ENCODE measurements at places on chromosomes 7 and 10.

GRCh38 chr7:2894118-2894940 is 50.2 kb upstream of the GNA12 start:
- no peak for DNase-seq

GRCh38 chr7:55160539-55160938 is 141.7 kb downstream of the EGFR start:
- DNase-seq: no peak

GRCh38 chr10:42543840-42544372 is 94.5 kb downstream of the ZNF33B start:
- no peak for DNase-seq

GRCh38 chr10:112914288-112914952 is 35.6 kb upstream of the TCF7L2 start:
- DNase-seq: no peak

GRCh38 chr7:151790095-151790829 is 86.7 kb downstream of the PRKAG2 start:
- no peak for DNase-seq

DNA sequence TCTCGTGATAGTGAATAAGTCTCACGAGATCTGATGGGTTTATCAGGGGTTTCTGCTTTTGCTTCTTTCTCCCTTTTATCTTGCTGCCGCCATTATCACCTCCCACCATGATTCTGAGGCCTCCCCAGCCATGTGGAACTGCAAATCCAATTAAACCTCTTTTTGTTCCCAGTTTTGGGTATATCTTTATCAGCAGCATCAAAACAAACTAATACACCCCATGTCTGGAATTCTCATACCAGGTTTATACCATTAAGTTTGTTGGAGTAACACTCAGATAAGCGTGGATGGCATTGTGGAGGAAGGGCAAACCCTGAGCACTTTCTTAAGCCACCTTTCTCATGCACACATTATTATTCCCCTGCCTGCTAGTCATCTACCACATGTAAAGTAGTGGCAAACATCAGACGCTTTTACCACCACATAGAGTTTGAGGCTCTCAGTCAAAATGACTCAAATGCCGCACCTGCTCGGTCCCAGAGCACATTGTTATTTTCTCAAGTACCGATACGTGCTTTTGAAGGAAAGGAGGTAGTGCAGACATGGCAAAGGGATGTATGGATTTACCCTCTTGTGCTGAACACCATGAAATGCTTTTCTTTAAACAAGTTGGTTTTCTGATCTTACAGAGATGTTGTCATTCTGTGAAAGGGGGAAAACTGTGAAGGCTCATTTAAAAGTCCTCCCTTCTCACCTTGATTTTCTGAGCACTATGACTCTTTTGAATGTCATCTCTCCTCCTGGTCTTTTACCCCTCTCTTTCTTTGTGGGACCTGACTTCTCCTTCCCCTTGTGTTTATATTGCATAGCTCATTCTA is 429.7 kb downstream of the EXOC4 start:
- no peak for DNase-seq

- no peak for DNase-seq
These were observed 1.5 kb downstream of the HDAC9 start for GRCh38 chr7:18497082-18497481.

DNA sequence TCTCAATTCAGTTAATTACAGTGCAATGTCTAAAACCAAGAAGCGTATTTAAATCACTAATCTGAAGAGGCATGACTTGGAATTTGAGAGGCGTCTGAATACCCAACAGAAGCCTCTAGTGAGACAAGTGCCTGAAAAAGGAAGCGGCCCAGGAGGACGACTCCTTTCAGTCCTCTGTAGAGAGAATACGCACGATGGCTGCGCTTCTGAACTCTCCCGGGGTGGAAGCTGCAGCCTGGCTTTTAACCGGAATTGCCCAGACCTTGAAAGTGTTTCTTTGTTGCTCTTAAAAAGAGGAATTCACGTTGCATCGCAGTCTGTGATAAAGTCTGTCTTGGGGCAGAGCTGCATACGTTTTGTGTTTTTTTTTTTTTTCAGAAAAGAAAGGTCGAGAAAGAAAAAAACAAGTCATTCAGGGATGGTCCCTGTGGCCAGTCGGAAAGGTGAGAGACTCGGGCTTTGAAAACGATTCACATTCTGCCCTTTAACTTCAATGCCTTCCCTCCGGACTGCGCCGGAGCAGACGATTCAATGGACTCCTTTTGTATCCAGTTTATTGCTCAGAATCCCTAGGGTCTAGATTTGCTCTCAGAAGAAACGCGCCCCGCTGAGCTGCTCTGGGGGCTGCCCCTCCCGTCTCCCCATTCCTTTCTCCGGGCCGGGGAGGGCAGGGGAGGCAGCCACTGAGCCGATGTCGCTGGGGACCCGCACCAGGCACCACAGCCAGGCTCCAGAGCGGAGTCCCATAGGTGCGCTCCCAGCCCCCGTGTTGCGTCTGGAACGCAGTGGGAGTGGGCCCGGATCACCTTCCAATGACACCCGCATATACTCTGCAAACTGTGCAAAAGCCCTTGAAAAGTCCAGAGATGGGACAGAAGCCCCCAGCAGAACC is 994 bp upstream of the PTF1A start:
- no peak for DNase-seq

DNA sequence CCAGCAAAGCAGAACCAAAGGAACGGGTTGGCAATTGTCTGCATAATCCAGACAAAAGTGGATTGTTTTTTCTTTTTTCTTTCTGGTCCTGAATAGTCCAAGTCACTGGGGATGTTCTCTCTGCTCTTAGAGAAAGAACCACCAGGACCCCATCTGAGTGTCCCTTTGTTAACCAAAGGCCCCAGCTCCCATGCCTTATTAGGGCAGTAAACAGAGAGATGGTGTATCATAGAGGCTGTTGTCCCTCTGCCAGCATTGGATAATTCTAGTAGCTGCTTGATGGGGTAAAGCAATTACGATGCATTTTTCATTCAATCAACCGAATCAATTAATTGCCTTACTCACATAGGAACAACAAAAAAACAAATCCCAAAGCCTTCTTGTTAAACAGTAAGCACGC is 213.0 kb downstream of the BUB3 start:
- DNase-seq: no peak

GRCh38 chr7:108860615-108861014 is 290.9 kb downstream of the DNAJB9 start:
- DNase-seq: no peak

DNA sequence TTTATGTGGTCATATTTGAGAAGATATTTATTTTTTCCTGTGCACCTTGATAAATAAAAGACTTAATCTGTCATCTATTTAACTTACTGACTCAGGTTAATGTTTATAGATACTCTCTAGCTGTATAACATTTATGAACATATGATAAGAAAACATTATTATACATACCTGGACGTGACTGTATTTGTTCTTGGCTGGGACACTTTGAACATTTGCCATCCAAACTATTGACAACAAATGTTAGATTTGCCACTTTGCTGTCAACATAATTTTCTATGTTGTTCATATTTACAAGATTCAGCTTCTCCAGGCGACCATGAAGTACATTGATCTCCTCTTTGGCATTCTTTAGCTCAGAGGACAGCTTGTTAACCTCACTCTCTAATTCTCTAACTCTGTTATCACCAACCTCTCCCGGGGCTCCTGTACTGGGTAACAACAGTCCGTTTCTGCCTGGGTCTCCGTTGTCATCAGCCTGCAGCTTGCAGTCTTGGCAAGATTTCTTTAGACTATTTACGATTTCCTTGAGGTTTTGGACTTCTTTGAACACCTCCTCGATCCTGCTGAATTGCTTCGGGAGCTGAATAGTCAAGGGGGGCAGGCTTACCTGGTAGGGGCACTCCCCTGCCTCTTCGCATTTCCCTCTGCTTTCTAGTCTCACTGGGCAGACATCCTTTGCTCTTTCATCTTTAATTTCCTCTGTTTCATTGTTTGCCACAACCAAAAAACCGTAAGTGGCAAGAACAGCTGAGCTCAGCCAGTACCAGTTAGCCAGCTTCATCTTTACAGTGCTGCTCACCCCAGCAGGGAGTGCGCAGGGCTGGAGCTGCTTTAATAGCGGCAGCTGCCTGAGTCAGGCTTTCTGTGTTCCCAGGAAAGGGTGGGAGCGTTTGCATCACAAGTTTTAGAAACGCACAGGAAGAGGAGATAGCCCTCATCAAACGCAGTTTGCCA is at the start of gene FGL2:
TSS of gene FGL2 (minus strand) at position 807 of the 954 bp plus-strand sequence. CDS start at position 781, 26 bp downstream.
- no peak for DNase-seq

DNA sequence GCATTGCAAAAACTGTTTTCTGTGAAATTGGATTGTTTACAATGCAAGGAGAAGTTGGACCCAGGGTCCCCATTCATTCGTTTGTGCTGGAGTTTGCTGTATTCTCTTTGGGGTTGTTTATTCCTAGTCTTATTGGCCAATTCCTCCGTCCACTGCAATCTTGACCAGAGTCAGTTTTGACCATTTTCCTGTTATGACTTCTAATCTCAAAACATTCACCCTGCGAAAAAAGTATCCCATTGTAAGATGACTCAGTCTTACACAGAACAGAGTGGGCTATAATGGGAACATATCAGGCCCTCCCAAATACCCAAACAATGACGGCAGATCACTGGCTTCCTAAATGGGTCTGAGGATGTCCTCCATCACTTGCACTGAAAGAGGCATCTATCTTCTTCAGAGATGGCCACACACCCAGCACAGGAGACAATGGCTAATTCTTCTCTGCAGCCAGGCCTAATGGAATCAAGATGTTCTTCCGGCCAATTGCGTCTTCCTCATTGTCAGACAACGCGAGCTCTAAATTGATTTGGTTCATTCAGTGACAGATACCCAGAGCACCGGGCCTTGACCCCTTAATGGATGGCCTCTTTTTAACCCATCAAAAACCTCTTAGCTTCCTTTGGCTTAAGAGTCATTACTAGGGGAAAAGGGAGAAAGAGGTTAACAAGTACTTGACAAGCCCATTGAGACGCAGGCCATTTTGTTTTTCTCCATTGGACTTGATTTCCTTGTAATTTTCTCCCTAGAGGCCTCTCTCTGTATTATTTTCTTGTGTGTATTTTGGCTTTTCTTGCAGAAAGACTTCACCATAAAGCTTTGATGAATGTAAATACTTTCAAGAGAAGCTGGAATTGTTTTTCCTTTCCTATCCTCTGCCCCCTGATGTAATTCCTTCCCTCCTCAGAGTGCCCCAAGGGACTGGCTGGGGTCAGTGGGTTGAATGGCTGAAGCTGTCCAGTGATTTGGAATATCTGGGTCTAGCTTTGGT is 129.6 kb downstream of the PRPF18 start:
- no peak for DNase-seq

GRCh38 chr7:107080099-107080505 is 35.6 kb downstream of the PRKAR2B start:
- no peak for DNase-seq

DNA sequence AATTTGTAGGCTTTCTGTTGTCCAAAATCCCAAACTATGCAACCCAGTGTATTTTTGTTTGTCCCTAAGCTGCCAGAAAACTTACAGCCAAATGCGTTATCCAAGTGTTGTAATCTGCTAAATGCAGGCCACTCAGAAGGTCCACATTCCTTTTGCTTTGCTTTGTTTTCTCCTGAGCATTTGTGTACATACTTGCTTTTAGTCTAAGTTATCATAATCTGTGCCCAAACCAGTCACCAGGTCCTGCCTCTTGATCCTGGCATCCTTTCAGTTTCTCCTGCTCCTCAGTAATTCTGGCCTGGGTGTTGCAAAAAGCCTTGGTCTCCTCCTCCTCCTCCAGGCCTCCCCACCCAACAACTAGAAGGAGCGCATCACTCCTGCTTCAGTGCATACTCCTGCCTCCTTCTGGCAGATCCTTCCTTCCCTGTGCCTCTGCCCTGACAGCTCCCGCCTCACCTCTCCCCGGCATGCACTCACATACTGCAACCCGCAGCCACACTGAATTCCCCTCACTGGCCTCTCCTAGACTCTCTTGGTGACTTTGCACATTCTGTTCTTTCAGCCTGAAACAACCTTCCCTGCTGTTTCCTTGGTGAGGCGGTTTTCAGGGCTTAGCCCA is 2.3 kb downstream of the DENND2A start:
- DNase-seq: no peak

DNA sequence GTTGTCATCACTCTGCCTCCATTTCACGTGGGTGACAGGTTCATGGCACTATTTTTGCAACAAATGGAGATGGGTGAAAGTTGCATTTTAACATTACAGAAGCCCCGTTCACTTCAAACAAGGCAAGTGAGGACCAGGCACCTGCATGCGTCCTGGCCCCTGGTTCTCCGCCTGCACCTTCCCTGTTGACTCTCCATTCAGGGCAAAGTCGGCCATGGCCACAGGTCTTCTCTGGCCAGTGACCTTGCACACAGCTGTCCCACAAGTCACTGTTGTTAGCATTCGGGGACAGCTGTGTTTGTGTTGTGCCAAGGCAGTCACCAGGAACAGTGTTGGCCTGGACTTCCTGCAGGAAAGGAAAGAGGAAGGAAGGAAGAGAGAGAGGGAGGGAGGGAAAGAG is 554.9 kb downstream of the TCERG1L start:
- DNase-seq: no peak

- no peak for DNase-seq
These were observed 26.7 kb upstream of the CDCA7L start for GRCh38 chr7:21972397-21972784.

DNA sequence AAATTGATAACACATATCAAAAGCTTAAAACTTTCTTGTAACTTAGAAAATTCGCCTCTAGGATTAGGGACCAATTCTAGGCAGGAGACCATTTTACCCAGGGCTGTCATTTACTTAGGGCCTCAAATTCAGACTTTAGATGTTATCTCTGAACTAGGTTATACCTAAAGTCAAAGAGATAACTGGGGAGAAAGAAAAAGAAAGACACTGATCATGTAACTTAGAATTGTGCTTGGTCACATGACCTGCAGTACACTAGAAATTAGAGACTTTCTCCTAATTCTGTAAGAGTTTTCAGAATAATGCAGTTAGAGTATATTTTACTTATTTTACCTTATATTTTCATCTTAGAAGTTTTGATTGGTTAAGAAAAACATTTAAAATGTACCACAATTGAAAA is 16.7 kb downstream of the ASB4 start:
- no peak for DNase-seq

GRCh38 chr7:99004216-99004615 is 125.9 kb downstream of the TRRAP start:
- no peak for DNase-seq

DNA sequence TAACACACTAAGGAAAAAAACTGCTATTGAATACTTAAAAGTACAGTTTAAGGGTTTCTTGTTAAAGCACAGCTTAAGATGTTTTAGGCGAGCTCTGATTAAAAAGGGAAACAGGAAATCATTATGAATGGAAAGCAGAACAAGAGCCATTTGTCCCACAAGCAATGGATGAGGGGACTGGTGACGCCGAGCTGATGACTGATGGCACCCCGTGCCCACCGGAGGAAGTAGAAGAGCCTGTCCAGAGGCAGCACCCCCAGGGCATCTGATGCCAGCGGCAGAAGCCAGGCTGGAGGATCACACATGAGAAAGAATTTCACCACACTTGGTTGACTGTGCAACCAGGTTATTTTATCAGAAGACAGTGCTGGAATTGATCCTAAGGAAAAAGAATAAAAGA is 15.0 kb upstream of the INSIG1 start:
- no peak for DNase-seq
